Left colon (tissue), 2 donors: ENCODE measurements at places on chromosomes 5 and 9.

- no peak for DNase-seq
Observed at GRCh38 chr9:33742519-33742918, 52.8 kb upstream of the PRSS3 start.

DNA sequence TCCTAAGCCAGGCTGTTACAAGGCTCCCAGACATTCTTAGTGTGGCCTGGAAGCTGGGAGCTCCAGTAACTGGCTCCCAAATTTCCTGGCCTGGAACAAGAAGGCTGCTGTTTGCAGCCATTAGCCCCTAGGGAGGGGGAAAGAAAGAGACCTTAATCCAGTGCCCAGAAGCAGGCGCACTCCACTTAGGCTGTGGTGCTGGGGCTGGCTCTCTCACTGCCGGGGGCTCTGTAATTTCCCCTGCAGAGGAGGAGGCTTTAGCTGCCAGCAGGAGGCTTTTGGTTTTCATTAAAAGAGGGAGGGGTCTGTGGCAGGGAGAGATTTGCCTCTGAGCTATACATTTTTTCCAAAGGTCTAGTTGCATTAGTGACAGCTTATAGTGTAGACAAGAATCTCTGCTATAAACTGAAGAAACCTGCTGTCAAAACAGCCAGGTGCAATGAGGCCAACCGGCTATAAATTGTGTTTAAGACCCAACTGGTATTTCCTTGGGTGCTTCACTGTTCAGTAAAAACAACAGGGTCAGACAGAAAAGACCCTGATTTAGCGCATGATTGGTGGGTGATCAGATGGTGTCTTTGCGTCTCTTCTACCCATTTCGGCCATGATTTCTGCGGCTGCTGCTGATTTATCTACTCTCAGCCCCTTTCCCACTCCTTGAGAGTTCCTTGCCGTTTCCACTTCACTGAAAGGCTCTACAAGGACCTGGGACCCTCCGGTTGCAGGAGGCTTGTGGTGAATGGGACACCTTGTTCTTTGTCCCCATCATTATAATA lies 254.6 kb downstream of the AOPEP start:
- DNase-seq = no peak

DNA sequence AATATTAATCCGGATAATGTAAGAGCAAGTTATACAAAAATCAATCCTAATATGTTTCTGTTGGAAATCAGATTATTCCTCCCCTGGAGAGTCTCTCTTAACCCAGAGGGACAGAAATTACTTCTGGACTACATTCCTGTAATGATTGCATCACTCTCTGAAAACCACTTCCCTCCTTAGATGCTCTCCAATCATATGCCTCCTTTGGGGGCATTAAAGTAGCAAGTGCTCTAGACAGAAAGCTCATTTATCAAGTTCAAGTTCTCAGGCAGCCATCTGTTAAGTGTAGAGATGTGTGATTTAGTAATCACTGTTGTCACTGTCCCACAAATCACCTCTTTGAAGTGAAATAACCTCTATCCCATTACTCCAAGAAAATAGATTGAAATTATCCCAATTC lies 247.1 kb downstream of the SLCO4C1 start:
- DNase-seq = no peak

- no peak for DNase-seq
Observed at GRCh38 chr5:164234321-164234720, 728.9 kb downstream of the MAT2B start.

GRCh38 chr5:10511741-10512640 lies 51.9 kb upstream of the ANKRD33B start:
- no peak for DNase-seq

- DNase-seq = no peak
Observed at GRCh38 chr9:135090081-135090480, 2.6 kb downstream of the OLFM1 start.

GRCh38 chr5:28499766-28500290 lies 1461.4 kb upstream of the CDH9 start:
- no peak for DNase-seq

GRCh38 chr5:53200306-53200705 lies 90.7 kb upstream of the MOCS2 start:
- no peak for DNase-seq

GRCh38 chr9:16100537-16101091 lies 547.8 kb downstream of the CCDC171 start:
- peak; percentile 32 for DNase-seq

DNA sequence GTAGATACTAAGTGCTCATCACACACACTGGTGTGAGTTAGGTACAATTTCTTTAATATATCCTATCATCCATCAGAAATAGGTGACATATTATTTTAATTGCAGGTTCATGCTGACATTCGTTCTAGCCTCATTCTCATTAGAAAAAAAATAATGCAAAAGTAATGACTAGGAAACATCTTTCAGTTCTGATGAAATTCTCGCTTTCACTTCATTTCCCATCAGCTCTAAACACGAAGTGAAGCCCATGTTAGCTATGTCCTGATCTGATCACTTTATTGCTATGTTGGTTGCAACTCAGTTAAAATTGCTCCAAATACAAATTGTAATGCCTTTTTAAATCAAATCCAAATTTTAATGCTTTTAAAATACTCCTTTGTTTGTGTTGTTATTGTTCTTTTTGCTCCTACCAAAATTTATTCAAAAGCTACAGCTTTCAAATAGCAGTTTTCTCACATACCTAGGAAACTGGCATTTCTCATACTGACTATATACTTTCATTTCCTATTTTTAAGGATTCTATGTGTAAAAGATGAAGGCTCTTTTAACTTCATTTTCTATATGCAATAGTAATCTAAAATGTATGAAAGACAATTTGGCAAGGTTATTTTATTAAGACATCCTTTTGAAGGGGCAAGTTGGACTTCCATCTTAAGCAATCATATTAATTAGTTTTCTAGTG lies 1237.8 kb upstream of the ACO1 start:
- no peak for DNase-seq

DNA sequence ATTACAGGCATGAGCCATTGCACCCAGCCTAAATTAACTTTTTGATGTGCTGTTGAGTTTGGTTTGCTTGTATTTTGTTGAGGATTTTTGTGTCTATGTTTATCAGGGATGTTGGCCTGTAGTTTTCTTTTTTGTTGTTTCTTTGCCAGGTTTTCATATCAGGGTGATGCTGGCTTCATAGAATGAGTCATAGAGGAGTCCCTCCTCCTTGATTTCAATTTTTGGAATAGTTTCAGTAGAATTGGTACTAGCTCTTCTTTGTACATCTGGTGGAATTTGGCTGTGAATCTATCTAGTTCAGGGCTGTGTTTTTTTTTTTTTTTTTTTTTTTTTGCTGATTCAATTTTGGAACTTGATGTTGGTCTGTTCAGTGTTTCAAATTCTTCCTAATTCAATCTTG lies 1164.3 kb upstream of the DMAC1 start:
- DNase-seq = no peak

- no peak for DNase-seq
Observed at GRCh38 chr5:160197341-160198144, 31.8 kb upstream of the FABP6 start.

DNA sequence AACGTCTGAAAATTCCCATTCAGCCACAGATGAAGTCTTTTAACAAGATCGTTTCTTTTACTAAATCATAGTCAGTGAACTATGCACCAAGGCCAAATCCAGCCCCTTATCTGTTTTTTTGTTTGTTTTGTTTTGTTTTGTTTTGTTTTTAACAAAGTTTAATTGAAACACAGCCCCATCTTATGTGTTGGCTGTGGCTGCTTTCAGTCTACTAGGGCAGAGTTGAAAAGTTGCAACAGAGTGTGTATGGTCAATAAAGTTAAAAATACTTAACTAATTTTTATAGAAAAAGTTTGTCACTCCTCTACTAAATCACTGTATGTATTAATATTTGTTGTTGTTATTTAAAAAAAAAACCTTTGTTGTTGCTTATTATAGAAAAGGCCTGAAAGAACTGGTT lies 137.1 kb downstream of the CAAP1 start:
- DNase-seq = no peak

- no peak for DNase-seq
Observed at GRCh38 chr5:37552161-37552560, 173.0 kb downstream of the WDR70 start.

GRCh38 chr9:128251732-128252100 lies 24.1 kb downstream of the GOLGA2 start:
- no peak for DNase-seq
